8988T (cell line): ENCODE measurements at places on chromosomes 5 and 9.

GRCh38 chr9:89811886-89812450 is 207.2 kb downstream of the GADD45G start:
- DNase-seq: no peak

- peak; percentile 26 for DNase-seq
Observed at GRCh38 chr5:35963381-35963843, 25.0 kb upstream of the CAPSL start.

DNA sequence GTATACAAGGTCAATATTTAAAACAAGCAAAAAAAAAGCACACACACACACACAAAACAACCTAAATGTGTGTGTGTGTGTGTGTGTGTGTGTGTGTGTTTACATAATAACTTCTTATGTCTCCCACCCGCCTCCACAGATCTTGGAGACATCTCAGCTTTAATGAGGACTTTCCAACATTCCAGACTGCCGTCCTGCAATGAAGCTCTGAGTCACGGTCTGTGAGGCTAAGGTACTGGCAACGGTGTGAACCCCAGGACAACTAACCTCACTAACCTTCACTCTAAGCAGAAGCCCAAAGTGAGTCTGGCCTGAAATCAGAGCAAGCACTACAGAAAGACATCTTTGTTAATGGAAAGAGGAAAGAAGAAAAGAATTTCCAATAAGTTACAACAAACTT is 22.3 kb downstream of the ZNF474 start:
- no peak for DNase-seq

GRCh38 chr5:102511666-102512065 is 12.9 kb upstream of the SLCO6A1 start:
- DNase-seq: no peak

- no peak for DNase-seq
Observed at GRCh38 chr5:145463634-145464033, 371.5 kb downstream of the PRELID2 start.

DNA sequence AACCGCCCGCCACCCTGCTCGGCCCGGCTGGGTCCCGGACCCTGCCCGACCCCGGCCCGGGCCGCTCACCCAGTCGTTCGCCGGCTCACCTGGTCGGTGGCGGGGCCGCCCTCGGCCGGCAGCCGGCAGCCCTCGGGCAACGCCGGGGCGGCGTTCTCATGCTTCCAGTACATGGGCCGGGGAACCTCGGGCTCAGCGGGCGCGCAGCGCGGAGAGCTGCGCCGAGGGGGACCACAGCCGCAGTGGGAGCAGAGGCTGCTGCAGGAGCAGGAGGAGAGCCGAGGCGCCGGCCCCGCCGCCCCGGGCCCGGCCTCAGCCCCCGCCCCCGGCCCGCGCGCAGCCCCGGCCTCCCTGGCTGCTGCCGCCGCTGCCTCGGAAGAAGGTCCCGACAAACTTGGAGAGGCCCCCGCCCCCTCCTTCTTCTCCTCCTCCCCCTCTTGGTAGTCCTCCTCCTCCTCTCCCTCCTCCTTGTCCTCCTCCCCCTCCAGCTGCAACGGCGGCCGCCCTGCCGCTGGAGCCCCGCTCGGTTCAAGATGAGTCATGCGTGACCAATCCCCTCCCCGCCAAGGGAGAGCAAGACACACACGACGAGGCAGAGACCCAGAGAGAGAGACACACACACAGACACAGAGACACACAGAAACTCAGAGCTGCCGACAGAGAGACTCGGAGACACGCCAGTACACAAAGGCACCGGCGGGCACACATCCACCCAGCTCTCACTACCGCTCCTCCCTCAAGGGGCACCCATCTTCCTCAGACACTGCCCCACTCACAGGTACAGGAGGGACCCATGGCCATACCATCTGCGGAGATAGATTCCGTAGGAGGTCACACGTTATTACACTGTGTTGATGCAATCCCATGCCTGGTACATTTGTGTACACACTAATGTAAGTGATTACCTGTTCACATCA is at the start of gene LHX6:
LHX6 (minus strand) TSS at position 390 of the 917 bp plus-strand sequence; CDS start at position 173, 217 bp downstream.
- no peak for DNase-seq

DNA sequence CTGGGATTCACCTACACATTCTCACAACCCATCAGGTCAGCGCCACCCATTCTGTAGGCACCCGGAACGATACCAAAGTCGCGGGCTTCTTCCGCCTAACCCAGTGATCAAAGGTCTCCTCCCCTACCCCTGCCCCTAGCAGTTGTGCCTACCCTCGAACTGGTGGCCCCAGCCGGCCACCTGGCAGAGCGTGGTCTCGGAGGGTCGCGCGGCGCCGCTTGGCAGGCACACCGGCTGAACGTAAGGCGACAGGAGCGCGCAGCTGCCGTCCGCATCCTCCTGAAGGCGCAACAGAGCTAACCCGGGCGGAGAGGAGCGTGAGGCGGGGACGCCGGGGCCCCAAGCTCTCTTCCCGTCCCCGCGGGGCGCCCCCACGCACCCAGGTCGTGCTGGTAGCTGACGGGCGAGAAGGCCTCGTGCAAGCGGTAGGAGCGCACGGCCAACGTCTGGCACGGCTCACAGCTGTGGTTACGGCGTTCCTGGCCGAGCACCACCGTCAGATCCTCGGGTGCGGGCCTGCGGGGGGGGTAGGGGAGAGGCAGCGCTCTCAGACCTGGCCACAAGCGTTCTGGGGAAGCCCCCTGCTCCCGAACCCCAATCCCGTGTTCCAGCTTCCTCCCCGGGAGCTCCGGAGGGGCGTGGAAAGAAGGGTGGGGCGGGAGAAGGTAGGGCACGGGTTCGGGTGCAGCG is 2.8 kb upstream of the PFN3 start:
- DNase-seq: no peak

GRCh38 chr5:78424665-78425064 is 64.2 kb downstream of the SCAMP1 start:
- no peak for DNase-seq

GRCh38 chr5:154092356-154093141 is 53.8 kb downstream of the MFAP3 start:
- DNase-seq: no peak

GRCh38 chr5:90940227-90940995 is 381.8 kb downstream of the ADGRV1 start:
- DNase-seq: no peak

DNA sequence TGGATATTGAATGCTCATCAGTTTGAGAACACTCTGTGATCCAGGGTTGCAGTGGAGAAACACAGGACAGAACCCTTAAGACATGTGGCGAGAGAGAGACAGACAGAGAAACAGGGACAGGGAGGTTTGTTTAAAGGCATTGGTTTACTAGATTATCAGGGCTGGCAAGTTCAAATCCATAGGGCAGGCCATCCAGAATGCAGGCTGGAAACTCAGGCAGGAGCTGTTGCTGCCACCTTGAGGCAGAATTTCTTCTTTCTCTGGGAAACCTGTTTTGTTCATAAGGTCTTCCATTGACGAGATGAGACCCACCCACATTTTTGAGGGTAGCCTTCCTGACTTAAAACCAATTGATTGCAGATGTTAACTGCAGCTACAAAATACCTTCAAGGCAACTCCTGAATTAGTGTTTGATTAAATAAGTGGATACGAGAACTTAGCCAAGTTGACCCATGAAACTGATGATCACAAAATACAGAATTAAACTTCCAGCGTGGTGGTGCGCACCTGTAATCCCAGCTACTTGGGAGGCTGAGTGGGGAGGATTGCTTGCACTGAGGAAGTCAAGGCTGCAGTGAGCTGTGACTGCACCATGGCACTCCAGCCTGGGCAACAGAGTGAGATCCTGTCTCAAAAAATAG is 55.9 kb downstream of the NSUN2 start:
- peak; percentile 75 for DNase-seq

GRCh38 chr9:34454571-34455065 is 3.8 kb downstream of the FAM219A start:
- peak; percentile 28 for DNase-seq

GRCh38 chr5:60738933-60739332 is 39.0 kb upstream of the DEPDC1B start:
- no peak for DNase-seq
